ENCODE measurements at places on chromosomes 4 and X.

DNA sequence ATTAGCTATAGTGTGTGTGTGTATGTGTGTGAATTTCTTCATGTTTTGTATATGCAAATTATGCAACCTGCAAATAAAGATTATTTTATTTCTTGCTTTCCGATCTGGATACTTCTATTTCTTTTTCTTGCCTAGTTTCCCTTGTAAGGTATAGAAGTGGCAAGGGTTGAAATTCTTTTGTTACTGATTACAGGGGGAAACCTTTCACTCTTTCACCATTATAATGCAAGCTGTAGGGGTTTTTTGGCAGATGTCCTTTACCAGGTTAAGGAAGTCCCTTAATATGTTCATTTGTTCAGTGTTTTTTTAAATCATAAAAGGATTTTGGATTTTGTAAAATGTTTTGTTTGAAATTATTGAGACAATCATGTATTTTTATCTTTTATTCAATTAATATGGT, 44.3 kb upstream of the PDE5A start:
- DNase-seq, result no peak

- DNase-seq, result no peak
Observed at GRCh38 chr4:148514041-148514440, 71.8 kb upstream of the NR3C2 start.

DNA sequence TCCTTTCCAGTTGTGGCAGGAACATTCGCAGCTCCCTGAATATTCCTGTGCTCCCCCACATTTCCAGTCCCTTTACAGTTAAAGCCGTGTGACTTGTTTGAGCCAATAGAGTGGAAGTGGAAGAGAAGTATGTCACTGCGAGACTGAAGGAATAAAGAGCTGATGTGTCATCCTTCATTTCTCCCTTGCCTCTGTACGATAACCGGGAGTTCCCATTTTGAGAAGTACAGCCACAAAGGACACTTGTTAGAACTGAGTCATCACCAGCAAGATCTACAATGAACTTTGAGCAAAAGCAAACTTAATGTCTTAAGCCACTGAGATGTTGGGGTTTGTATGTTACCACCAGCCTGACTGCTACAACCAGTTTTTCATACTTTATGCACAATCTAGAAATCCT, 92.3 kb downstream of the SPRY1 start:
- peak; percentile 5 for DNase-seq

GRCh38 chrX:84729408-84729807, 227.2 kb upstream of the HDX start:
- no peak for DNase-seq

DNA sequence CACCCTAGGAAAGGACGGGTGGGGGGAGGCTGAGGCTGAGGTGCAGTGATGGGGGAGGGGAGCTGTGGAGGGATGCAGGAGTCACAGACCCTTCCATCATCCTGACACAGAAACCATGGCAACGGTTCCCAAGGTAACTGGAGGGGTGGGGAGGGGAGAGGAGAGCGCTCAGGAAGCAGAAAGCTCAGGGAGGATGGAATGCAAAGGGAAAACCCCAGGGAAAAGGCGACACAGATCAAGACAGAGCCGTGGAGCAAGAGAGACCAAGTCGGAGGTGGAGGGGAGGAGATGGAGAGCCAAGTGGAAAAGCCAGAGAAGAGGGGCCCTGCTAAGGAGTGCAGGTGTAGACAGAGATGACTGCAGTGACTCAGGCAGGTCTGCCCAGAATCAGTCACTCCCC, 14.5 kb downstream of the L1CAM start:
- DNase-seq, result no peak

- DNase-seq, result peak; percentile 78
Observed at GRCh38 chr4:10115797-10116568, 616 bp downstream of the WDR1 start.

DNA sequence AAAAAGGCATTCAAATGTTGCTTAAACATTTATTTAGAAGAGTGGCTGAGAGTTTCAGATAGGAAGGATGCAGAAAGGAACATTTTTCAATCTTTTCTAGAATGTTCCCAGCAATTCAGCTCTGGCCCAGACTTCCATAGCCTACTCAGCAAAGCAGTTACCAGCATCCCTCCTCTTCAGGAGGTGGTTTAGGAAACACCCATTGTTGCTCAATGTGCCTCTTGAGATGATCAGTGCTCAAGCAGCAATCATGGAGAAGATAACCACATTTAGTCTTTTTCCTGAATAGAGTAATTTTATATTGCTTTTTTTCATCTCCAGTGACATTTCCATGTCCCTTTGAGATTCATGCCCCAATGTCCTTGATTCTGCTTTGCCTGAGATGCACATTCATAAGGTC, 328.7 kb upstream of the PPARGC1A start:
- DNase-seq, result no peak

GRCh38 chr4:24878636-24879016, 34.2 kb downstream of the CCDC149 start:
- DNase-seq, result no peak

DNA sequence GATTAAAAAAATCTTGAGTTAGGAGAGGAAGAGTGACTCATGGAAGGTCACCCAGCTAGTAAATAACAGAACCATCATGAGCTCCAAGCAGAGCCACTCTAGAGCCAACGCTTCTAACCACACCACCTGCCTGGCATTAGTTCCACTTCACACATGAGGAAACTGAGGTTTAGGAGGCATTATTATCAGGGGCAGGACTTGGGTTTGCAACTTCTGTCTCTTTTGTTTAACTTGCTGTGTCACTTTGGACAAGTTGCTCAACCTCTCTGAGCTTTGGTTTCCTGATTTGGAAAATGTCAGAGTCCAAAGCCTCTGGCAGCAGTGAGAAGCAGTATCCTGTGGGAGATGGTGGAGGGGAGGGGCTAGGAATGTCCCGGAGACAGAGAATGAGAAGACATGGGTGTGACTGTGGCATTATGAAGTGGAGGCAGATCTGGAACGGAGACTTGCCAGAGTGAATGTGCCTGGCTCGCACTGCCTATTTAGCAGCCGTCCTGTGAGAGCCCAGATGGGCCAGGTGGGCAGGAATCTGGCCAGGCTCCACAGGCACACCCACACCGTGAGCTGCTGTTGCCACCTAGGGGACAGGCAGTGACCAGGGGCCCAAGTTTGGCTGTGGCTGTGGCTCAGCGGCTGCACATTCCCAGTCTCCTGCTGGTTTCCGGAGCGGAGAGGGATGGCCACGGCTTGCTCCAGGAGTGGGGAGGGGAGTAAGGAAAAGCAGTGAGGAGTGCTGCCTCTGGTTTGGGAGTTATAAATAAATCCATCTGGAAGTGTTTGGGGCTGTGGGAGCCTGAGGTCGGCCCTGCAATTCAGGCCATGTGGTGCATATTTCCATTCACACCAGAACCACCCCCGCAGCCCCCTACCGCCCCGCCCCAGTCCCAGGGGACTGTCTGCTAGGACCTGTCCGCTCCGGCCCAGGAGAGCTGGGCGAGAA, 93.4 kb downstream of the NHSL2 start:
- peak; percentile 48 for DNase-seq

- DNase-seq, result no peak
Observed at GRCh38 chr4:11847167-11847566, 418.5 kb upstream of the HS3ST1 start.

GRCh38 chr4:153560908-153561307, 94.7 kb downstream of the TMEM131L start:
- DNase-seq, result no peak

DNA sequence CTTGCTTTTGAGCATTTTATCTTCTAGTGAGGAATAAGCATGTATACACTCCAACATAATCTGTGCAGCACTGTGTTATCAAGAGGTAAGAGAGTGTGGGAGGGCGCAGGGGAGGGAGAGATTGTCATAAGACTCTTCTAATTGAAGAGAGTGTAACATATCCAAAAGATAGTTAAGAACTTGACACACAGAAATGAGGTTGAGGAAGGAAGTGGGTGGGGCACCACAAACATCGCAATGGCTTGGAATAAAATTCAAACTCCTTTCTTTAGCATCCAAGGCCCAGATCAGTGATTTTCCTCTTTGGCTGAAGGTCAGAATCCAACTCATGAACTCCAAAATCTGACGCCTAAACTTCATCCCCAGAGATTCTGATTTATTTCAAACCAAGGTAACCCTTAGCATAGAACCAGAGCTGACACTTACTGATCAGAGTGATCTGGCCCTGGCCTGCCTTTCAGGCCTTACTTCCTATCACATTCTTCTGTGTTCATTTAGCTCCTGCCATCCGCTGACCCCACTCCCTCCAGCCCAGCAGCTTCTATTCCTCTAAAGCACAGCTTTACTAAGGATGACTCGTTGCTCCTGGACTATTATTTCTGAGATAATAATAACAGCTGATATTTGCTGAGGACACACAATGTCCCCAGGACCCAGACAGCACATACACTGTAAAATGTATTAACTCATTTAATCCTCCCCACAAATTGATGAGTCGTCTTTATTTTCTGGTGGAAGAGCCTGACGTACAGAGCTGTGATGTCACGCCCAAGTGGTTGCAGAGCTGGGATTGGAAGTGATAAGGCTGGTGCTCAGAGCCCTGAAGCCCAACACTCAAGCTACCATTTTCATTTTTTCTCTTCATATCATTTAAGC, 10.6 kb upstream of the CTSO start:
- DNase-seq, result no peak

GRCh38 chrX:77572322-77572721, 125.1 kb downstream of the FGF16 start:
- no peak for DNase-seq

DNA sequence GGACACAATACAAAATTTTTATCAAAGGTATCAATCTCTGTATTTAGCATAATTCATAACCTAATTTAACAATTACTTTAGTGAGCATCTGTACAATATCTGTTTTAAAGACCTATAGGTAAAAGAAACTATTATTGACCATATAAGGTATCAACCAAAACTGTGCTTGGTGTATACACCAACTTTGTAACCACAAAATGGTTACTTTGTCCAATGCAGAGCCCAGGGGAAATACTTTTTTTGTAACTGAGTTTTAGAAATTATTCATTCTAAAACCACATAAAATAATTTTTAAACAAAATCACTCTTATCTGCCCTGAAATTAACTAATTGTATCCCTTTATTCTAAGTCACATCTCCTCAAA, 5.0 kb downstream of the CXXC4 start:
- no peak for DNase-seq

- DNase-seq, result no peak
Observed at GRCh38 chrX:65686236-65686635, 18.8 kb downstream of the MSN start.

- DNase-seq, result no peak
Observed at GRCh38 chr4:141771889-141772830, 135.8 kb downstream of the IL15 start.

DNA sequence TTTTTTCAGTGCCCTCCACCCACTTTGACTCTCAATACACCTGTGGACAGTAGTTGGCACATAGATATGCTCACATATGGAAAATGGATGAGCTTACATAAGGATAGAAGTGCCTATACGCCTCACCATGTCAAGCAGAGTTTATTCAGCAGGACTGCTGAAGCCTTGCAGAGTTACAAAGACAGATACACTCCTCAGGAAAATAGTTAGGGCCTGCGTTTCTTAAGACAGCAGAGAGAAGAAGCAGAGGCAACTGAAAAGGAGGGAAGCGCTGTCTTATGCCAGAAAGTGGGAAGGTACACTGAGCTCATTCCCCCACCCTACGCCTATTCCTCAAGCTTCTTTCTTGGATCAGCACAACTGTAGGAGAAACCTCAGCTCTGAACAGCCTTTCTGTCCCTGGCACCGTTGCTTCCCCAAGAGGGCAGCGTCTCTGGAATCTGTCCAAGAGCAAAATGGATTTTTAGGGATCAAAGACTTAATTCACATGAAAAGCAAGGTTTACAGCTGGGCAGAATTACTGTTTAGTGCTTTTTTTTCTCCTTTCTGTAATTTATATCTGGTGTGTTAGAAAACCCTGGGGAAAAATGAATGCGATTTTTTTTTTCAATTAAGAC, 37.3 kb upstream of the MBTPS2 start:
- DNase-seq, result no peak

- DNase-seq, result peak; percentile 52
Observed at GRCh38 chr4:10015140-10015753, 6.0 kb downstream of the SLC2A9 start.

- no peak for DNase-seq
Observed at GRCh38 chr4:153119626-153120025, 84.6 kb upstream of the TRIM2 start.

GRCh38 chr4:75822416-75822815, 79.8 kb downstream of the PPEF2 start:
- DNase-seq, result no peak

- DNase-seq, result no peak
Observed at GRCh38 chrX:40248822-40249221, 151.1 kb upstream of the BCOR start.

DNA sequence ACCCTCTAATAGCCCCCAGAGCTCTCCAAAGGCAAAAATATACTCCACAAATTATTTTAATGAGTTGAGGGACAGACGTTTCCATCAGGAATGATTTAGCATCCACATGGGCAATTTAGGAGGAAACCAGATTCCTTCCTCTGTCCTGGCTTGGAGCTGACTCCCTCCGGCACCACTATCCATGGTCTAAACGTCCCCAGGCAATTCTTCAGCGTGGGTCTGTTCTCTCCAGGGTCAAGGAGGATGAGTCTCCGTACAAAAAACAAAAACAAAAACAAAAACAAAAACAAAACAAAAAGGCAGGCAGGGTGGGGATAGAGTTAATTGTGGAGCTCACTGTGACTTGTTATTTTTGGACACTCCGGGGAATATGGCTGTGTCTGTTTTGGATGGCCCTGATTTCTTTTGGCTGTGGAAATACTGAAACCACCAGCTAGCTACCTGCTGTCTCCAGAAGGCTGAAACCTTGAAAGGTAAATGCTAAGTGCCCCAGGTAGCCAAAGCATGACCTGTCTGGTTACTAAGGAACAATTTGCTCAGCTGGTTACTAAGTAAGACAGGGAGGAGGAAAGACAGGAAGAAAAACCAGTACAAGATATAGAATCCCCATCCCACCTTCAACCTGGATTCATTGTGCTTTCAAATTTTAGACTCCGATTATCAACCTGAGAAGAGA, 419.1 kb upstream of the LCORL start:
- no peak for DNase-seq

DNA sequence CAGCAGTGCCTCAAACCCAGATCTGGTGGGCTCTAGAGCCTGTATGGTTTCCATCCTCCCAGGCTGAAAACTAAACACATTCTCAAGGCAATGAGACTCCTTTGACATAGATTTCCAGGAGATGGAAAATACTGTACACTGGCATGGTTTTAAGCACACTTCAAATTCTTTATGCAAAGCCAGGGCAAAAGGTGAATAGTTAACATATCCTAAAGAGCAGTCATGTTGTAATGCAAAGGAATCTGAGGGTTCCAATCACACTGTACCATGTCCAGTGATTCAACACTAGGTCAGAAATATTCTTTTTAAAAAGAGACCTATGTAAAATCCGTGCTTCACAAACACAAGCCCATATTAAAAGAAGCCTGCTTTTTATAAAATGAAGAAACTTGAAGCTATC, 195.3 kb downstream of the QDPR start:
- DNase-seq, result no peak

GRCh38 chr4:8400632-8401325, 39.7 kb downstream of the ACOX3 start:
- DNase-seq, result no peak

Data from Caco-2 (cell line).